Effector memory CD8-positive, alpha-beta T cell (primary cell): ENCODE measurements at places on chromosomes 16 and 17.
A peak's percentile ranks its signal among the peaks of the same experiment; 100 is the strongest.

- H3K27me3 ChIP-seq: no peaks in the 10 kb centered on the region
These were observed 5.7 kb upstream of the B9D1 start for GRCh38 chr17:19368229-19368628.

GRCh38 chr17:80720610-80721577 is 176.3 kb downstream of the RPTOR start:
- no peaks in the 10 kb centered on the region for H3K27me3 ChIP-seq
- H3K4me3 ChIP-seq: peak overlapping the region; percentile 82
- DNase-seq: peak; percentile 50
- H3K27ac ChIP-seq: peak overlapping the region; percentile 93

- DNase-seq: no peak
- no peak overlapping the region for H3K27ac ChIP-seq
- H3K4me1 ChIP-seq: no peaks in the 10 kb centered on the region
- no peaks in the 10 kb centered on the region for H3K27me3 ChIP-seq
- no peak overlapping the region for H3K4me3 ChIP-seq
- H3K36me3 ChIP-seq: no peaks in the 10 kb centered on the region
These were observed 50.5 kb upstream of the TEX2 start for GRCh38 chr17:64313534-64313933.

- H3K27ac ChIP-seq: peak overlapping the region; percentile 59
- H3K4me3 ChIP-seq: no peak overlapping the region
- peaks cover 4% of the 10 kb centered on the region for H3K4me1 ChIP-seq
- no peak for DNase-seq
- H3K27me3 ChIP-seq: no peaks in the 10 kb centered on the region
- H3K36me3 ChIP-seq: peaks cover 3% of the 10 kb centered on the region
These were observed 31.5 kb upstream of the FBXW10B start for GRCh38 chr17:15650741-15651582.

DNA sequence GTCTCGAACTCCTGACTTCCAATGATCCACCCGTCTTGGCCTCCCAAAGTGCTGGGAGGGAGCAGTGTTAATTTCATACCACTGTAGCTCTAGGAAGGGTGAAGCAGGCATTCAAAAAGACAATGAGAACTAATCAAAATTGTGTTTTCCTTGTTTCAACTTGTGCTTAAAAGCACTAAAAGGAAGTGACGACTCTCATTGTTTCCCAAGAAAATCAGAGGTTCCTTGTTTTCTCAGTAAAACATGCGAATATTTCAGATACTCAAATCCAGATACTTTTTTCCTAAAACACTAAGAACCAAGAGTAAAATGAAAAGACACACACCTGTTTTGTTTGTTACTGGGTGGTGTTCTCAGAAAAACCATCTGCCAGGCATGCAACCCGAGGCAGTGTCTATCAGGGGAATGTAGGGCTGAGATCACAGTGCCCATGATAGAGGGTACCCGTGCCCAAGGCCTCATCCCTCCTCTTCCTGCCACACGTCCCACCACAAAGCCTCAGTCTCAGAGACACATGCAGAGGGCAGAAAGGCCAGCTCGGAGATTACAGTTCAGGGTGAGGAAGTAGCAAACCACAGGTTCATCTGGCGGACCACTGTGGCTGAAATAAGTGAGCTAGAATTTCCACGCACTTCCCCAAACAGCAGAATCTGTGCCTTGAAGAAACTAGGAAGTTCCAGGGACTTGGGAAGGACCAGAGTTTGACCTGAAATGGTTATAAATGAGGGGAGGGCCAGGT is 33.7 kb downstream of the GINS3 start:
- H3K27me3 ChIP-seq: peaks cover 18% of the 10 kb centered on the region
- DNase-seq: peak; percentile 4
- peaks cover 12% of the 10 kb centered on the region for H3K4me1 ChIP-seq
- peak overlapping the region; percentile 78 for H3K27ac ChIP-seq

GRCh38 chr17:13106171-13106570 is 88.3 kb upstream of the ELAC2 start:
- H3K4me3 ChIP-seq: no peak overlapping the region
- H3K4me1 ChIP-seq: no peaks in the 10 kb centered on the region
- DNase-seq: no peak
- peaks cover 2% of the 10 kb centered on the region for H3K36me3 ChIP-seq

- H3K27me3 ChIP-seq: peaks cover 5% of the 10 kb centered on the region
- no peaks in the 10 kb centered on the region for H3K36me3 ChIP-seq
- H3K27ac ChIP-seq: no peak overlapping the region
- no peak for DNase-seq
These were observed 5.1 kb upstream of the C1QTNF8 start for GRCh38 chr16:1101133-1101532.

GRCh38 chr16:30352488-30353401 is 2.4 kb downstream of the CD2BP2 start:
- DNase-seq: no peak
- H3K27me3 ChIP-seq: no peaks in the 10 kb centered on the region
- H3K4me3 ChIP-seq: peak overlapping the region; percentile 97
- peaks cover 48% of the 10 kb centered on the region for H3K4me1 ChIP-seq

GRCh38 chr17:75345514-75346167 is 56.4 kb upstream of the SLC25A19 start:
- H3K27ac ChIP-seq: peak overlapping the region; percentile 89
- H3K4me3 ChIP-seq: peak overlapping the region; percentile 79
- H3K4me1 ChIP-seq: peaks cover 60% of the 10 kb centered on the region
- H3K36me3 ChIP-seq: peaks cover 15% of the 10 kb centered on the region
- DNase-seq: peak; percentile 7
- H3K27me3 ChIP-seq: no peaks in the 10 kb centered on the region

DNA sequence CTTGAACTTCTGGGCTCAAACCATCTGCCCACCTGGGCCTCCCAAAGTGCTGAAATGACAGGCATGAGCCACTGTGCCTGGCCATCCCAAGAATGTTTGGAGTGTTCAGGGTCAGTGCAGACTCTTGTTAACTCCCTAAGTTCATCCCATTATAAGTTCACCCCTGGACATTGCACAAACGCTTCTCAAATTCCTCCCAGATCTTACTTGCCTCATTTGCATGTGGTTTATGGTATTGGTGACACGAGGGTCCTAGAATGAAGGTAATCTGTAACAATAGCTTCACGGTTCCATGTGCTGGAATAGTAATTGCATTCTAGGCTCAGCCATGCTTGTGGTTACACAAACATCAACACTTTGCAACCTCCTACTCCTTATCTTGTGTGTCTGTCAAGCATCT is 5.0 kb upstream of the CCDC42 start:
- peaks cover 10% of the 10 kb centered on the region for H3K27me3 ChIP-seq
- peaks cover 8% of the 10 kb centered on the region for H3K4me1 ChIP-seq
- no peak overlapping the region for H3K27ac ChIP-seq
- H3K36me3 ChIP-seq: peaks cover 11% of the 10 kb centered on the region
- H3K4me3 ChIP-seq: no peak overlapping the region

- no peaks in the 10 kb centered on the region for H3K36me3 ChIP-seq
- no peak for DNase-seq
- no peaks in the 10 kb centered on the region for H3K27me3 ChIP-seq
- H3K4me3 ChIP-seq: no peak overlapping the region
These were observed 1525.3 kb downstream of the CDH8 start for GRCh38 chr16:60510941-60511340.

- H3K36me3 ChIP-seq: no peaks in the 10 kb centered on the region
- H3K4me3 ChIP-seq: no peak overlapping the region
- no peak for DNase-seq
- no peaks in the 10 kb centered on the region for H3K4me1 ChIP-seq
- no peak overlapping the region for H3K27ac ChIP-seq
These were observed 9.9 kb downstream of the ZDHHC1 start for GRCh38 chr16:67406111-67406971.

GRCh38 chr17:28242791-28243190 is 76.2 kb upstream of the TMEM97 start:
- peaks cover 3% of the 10 kb centered on the region for H3K4me1 ChIP-seq

GRCh38 chr17:82416771-82417170 is 1.4 kb upstream of the HEXD start:
- H3K4me3 ChIP-seq: no peak overlapping the region
- DNase-seq: no peak
- H3K4me1 ChIP-seq: peaks cover 12% of the 10 kb centered on the region
- no peak overlapping the region for H3K27ac ChIP-seq

- H3K4me3 ChIP-seq: no peak overlapping the region
- DNase-seq: no peak
- peaks cover 32% of the 10 kb centered on the region for H3K27me3 ChIP-seq
- no peaks in the 10 kb centered on the region for H3K36me3 ChIP-seq
These were observed 9.0 kb upstream of the SEC14L5 start for GRCh38 chr16:4948903-4949766.

DNA sequence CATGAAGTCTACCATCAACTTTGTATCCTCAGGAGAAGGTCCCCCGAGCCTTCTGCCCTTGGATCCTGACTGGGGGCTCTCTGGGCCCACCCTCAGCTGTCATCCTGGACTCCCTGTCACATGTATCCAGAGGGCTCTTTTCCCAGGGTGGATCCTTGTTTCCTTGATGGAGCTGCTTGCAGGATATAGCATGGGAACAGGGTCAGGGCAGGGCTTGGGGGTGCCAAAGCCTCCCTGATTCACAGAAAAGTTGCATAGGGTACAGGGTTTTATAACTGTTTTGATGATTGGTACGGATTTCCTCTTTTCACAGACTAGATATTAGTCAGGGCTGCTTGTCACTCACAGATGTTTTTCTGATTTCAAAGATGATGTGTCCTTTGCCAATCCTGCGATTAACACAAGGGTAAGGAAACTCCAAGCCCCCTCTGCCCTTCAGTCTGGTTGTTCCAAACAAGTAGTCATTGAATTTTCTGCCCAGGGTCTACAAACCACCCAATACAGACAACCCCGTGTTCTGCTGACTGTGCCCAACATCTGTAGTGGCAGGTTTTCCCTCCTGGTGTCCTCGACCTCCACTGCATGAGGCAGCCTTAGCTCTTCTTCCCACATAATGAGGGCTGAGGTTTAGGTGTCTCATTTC is 20.6 kb upstream of the SLC35G3 start:
- no peaks in the 10 kb centered on the region for H3K27me3 ChIP-seq
- peak overlapping the region; percentile 89 for H3K27ac ChIP-seq
- no peak for DNase-seq
- peaks cover 10% of the 10 kb centered on the region for H3K36me3 ChIP-seq
- peak overlapping the region; percentile 66 for H3K4me3 ChIP-seq

GRCh38 chr16:89408315-89408714 is 82.0 kb downstream of the ANKRD11 start:
- no peaks in the 10 kb centered on the region for H3K27me3 ChIP-seq
- peak overlapping the region; percentile 81 for H3K4me3 ChIP-seq
- peaks cover 84% of the 10 kb centered on the region for H3K4me1 ChIP-seq

GRCh38 chr16:89078172-89078571 is 15.5 kb upstream of the ACSF3 start:
- H3K36me3 ChIP-seq: no peaks in the 10 kb centered on the region
- H3K27ac ChIP-seq: no peak overlapping the region

GRCh38 chr16:49698931-49699840 is 156.7 kb downstream of the ZNF423 start:
- no peak for DNase-seq
- H3K4me3 ChIP-seq: no peak overlapping the region
- H3K27me3 ChIP-seq: peaks cover 17% of the 10 kb centered on the region
- no peaks in the 10 kb centered on the region for H3K36me3 ChIP-seq
- H3K27ac ChIP-seq: no peak overlapping the region

GRCh38 chr17:14352136-14352535 is 51.3 kb downstream of the HS3ST3B1 start:
- no peak for DNase-seq
- H3K27ac ChIP-seq: no peak overlapping the region
- H3K4me3 ChIP-seq: no peak overlapping the region
- H3K4me1 ChIP-seq: peaks cover 7% of the 10 kb centered on the region
- H3K27me3 ChIP-seq: no peaks in the 10 kb centered on the region

DNA sequence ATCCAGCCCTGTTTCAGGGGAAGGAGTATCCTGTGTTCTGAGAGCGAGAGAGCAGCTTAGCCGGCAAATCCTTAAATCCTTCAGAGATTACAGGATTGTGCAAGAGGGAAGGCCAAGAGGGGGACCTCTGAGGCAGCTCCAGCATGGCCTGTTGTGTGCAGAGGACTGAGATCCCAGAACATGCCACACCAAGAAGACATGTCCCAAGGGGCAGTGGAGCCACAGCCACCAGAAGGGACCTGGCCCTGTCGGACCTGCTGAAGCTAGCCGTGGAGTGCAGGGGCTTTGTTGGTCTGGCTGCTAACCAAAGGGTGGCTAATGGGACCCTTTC is 1.6 kb upstream of the MRC2 start:
- no peak overlapping the region for H3K27ac ChIP-seq
- no peak for DNase-seq
- H3K27me3 ChIP-seq: peaks cover 41% of the 10 kb centered on the region
- H3K36me3 ChIP-seq: no peaks in the 10 kb centered on the region

DNA sequence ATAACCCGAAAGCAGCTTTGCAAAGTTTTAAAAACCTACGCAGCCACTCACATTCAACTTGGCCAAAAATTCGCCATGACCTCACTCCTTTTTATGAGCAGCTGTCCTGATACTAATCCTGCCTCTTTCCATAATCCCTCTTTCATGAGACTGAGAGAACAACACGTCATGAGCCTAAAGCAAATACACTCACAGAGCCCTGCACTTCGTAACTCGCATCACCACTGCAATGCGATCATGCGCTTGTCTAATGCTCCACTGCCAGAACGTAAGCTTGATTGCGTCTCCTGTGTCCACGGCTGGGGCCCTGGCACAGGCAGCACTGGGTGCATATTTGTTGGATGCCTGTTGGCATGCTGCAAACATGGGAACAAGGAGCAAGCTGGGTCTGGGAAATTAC is 36.2 kb downstream of the CDRT4 start:
- DNase-seq: no peak
- no peak overlapping the region for H3K27ac ChIP-seq
- H3K4me1 ChIP-seq: peaks cover 3% of the 10 kb centered on the region

- peaks cover 43% of the 10 kb centered on the region for H3K4me1 ChIP-seq
- H3K27me3 ChIP-seq: no peaks in the 10 kb centered on the region
- no peak for DNase-seq
- peak overlapping the region; percentile 96 for H3K27ac ChIP-seq
- H3K36me3 ChIP-seq: peaks cover 29% of the 10 kb centered on the region
These were observed 33.6 kb downstream of the HAPSTR1 start for GRCh38 chr16:9124908-9125584.

DNA sequence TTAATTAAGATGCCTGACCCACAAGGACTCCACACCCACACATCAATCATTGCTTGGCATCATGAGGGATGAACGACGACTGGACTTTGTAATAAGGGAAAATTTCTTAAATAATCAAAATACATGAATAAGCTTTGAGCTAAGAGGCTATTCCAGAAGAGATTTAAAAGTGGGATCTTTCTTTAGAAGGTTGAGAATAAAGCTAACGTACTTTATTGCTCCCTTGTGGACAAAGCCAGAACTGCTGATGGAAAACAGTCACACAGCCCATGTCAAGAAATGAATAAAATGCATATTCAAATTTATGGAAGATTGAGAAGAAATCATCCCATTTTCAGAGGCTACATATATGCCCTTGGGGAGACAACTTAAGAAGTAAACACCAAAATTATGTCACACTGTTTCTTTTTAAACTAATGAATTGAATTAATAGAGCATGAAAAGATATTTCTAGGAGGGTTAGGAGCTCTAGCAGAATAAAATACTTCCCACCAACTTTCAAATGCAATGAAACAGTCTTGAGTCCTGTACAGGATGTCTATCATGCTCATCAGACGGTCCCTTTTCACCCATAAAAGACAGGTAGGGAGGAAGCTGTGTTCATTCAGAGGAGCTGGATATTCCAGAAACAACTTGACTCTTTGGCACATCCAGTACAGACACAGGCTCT is 60.2 kb upstream of the PHOSPHO1 start:
- H3K27ac ChIP-seq: no peak overlapping the region
- no peaks in the 10 kb centered on the region for H3K27me3 ChIP-seq
- DNase-seq: peak; percentile 11
- peaks cover 10% of the 10 kb centered on the region for H3K36me3 ChIP-seq

- no peaks in the 10 kb centered on the region for H3K4me1 ChIP-seq
- H3K27ac ChIP-seq: no peak overlapping the region
These were observed 184.6 kb upstream of the HSBP1 start for GRCh38 chr16:83623091-83623730.
